Activated CD4-positive, alpha-beta T cell treated with anti-CD3 and anti-CD28 coated beads, Interleukin-2, amount 10 ng/mL, durations not matched to agents 24 days and 14 days (primary cell): ENCODE measurements at places on chromosomes 6 and 20. TPM values are rescaled to one million over a fixed set of nuclear protein-coding genes. Genes with fewer than 3 reads are reported as not detected.
A peak's percentile ranks its signal among the peaks of the same experiment; 100 is the strongest.

ADAM33 gene
- total RNA-seq: not detected in 2 replicates

VAPB gene
- total RNA-seq: 35.0 and 36.5 TPM in 2 replicates

PTGIS gene
- total RNA-seq: 51.7 and 57.6 TPM in 2 replicates

KCNB1 gene
- 0.07 TPM in 2 replicates for total RNA-seq

PHACTR3 gene
- total RNA-seq: not detected in 2 replicates

DNA sequence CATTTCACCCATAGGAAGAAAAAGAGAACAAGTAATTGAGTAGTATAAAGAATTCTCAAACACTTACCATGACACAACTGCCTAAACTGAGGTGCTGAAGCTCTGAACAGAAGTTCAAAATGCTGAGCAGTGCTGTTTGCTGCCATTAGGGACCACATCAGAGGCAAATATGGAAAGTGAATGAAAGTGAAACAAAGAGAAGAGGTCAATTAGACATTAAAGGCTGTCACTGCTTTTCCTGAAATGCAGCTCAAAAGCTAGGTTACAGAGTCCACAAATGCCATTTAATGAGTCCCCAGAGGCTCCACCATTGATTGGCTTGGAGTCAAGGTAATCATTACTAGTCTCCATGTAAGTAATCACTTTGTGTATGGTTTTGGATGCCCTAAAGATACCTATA is 46.1 kb downstream of the POU3F2 start:
- H3K36me3 ChIP-seq: peaks cover 7% of the 10 kb centered on the region
- DNase-seq: peak; percentile 64
- peaks cover 7% of the 10 kb centered on the region for H3K4me1 ChIP-seq
- no peaks in the 10 kb centered on the region for H3K27me3 ChIP-seq
- H3K4me3 ChIP-seq: no peak overlapping the region

- peaks cover 34% of the 10 kb centered on the region for H3K36me3 ChIP-seq
- H3K27ac ChIP-seq: peak overlapping the region; percentile 30
- H3K4me3 ChIP-seq: no peak overlapping the region
- no peak for DNase-seq
Measured at GRCh38 chr20:35839904-35840303, 68.1 kb downstream of the PHF20 start.

GRCh38 chr6:31662124-31662723 is 1.6 kb upstream of the C6orf47 start:
- peaks cover 65% of the 10 kb centered on the region for H3K36me3 ChIP-seq
- H3K27ac ChIP-seq: peak overlapping the region; percentile 76
- H3K4me1 ChIP-seq: peaks cover 65% of the 10 kb centered on the region
- no peaks in the 10 kb centered on the region for H3K27me3 ChIP-seq

GRCh38 chr6:3409699-3410384 is 47.0 kb downstream of the SLC22A23 start:
- H3K36me3 ChIP-seq: no peaks in the 10 kb centered on the region
- DNase-seq: no peak
- peaks cover 2% of the 10 kb centered on the region for H3K27me3 ChIP-seq

DNA sequence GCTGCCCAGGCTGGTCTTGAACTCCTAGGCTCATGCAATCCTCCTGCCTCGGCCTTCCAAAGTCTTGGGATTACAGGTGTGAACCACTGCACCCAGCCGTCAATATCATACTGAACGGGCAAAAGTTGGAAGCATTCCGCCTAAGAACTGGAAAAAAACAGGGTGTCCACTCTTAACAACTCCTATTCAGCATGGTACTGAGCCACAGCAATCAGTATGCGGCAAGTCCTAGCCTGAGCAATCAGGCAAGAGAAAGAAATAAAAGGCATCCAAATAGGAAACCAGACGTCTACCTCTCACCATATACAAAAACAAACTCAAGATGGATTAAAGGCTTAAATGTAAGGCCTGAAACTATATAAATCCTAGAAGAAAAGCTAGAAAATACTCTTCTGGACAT is 83.1 kb downstream of the FKBP5 start:
- peaks cover 44% of the 10 kb centered on the region for H3K4me1 ChIP-seq
- H3K36me3 ChIP-seq: peaks cover 37% of the 10 kb centered on the region
- no peak for DNase-seq
- H3K27me3 ChIP-seq: no peaks in the 10 kb centered on the region
- H3K4me3 ChIP-seq: no peak overlapping the region
- H3K27ac ChIP-seq: no peak overlapping the region

GRCh38 chr20:60812561-60812960 is 439.5 kb upstream of the CDH4 start:
- DNase-seq: no peak
- H3K4me3 ChIP-seq: no peak overlapping the region
- H3K27me3 ChIP-seq: no peaks in the 10 kb centered on the region
- H3K27ac ChIP-seq: no peak overlapping the region
- no peaks in the 10 kb centered on the region for H3K36me3 ChIP-seq
- no peaks in the 10 kb centered on the region for H3K4me1 ChIP-seq

DNA sequence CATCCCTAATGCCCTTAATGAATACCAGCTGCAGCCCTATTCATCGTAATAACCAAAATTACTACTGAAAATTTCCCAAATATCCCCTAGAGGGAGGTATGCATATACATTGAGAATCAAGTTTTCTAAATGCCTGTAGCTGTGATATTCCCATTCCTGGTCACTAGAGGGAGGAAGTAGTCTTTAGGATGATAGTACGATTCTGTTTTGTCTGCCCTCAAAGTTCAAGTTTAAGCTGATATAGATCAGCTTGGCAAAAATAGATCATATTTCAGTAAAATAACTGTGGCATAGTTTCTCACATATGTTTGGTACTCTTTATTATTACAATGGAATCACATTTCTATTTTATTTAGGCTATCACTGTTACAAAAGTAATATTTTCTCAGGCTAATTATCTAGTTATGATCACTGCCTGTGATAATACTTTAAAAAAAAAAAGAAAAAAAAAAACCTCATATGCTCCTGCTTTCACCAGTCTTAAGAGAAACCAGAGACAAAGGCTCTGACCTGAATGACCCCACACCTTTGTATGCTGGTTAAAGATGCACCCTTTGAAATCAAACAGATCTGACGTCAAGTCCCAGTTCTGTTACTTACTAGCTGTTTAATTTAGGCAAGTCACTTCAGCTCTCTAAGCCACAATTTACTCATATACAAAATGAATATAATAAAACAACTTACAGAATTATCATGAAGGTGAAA is 11.0 kb downstream of the TSPYL1 start:
- no peaks in the 10 kb centered on the region for H3K27me3 ChIP-seq
- H3K27ac ChIP-seq: no peak overlapping the region
- H3K36me3 ChIP-seq: peaks cover 12% of the 10 kb centered on the region
- peaks cover 8% of the 10 kb centered on the region for H3K4me1 ChIP-seq

DNA sequence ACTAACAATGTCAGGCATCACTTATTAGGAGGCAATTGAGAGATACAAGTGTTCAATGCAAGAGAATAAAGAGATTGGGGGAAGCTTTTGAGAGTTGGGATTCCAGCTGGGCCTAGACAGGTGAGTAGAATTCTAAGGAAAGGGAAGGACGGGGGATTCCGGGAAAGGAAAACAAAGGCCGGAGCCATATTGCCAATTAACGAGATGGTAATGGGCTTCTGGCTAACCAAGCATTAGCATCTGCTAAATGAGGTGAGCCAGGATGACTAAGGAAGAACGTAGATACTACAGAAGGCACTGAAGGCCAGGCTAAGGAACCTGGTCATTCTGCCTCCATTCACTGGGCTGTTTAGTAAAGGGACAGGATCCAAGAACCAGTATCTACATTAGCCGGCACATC is 10.5 kb downstream of the FYN start:
- no peak overlapping the region for H3K4me3 ChIP-seq
- H3K27me3 ChIP-seq: no peaks in the 10 kb centered on the region
- H3K36me3 ChIP-seq: peaks cover 71% of the 10 kb centered on the region
- H3K4me1 ChIP-seq: peaks cover 90% of the 10 kb centered on the region

- no peak overlapping the region for H3K27ac ChIP-seq
- H3K27me3 ChIP-seq: no peaks in the 10 kb centered on the region
- H3K4me3 ChIP-seq: no peak overlapping the region
- no peaks in the 10 kb centered on the region for H3K36me3 ChIP-seq
- DNase-seq: no peak
Measured at GRCh38 chr6:14366872-14367271, 249.3 kb downstream of the CD83 start.

DNA sequence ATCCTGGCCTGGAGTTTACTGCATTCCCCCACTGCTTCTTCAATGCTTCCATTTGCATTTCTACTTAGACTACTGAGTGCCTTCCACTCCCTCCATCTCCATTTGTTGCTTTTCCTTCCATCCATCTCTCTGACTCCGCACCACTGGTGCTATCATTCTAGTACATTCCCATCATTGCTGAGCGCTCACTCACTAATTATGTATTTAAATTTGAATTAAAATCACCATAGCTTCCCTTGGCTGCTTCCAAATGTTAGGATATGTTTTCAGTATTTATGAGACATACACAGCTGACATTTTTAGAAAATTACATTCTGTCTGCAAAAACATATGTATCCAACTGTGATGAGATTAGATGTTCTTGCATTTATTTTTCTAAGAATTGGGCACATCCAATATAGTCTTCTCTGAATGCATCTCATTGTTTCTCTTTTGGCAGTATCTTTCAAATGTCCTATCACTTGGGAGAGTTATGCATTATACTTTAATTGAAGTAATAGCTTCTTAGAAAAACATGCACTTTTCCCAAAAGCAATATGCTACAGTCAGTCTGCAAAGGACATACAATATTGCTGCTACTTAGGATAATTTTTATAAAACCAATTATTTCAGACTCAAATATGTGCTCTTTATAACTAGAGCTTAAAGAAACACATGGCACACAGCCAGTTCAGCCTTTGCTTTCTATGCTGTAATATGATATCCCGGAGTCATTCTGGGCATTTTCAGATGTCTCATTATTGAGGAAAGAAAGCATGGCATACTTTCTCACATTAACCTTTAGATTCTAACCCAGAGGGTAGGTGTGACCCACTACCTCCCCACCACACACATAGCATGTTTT is 12.1 kb upstream of the COL21A1 start:
- no peaks in the 10 kb centered on the region for H3K4me1 ChIP-seq
- no peak for DNase-seq
- H3K4me3 ChIP-seq: no peak overlapping the region
- no peaks in the 10 kb centered on the region for H3K36me3 ChIP-seq
- no peaks in the 10 kb centered on the region for H3K27me3 ChIP-seq

GRCh38 chr6:3742426-3743344 is 8.8 kb downstream of the PXDC1 start:
- H3K27me3 ChIP-seq: peaks cover 22% of the 10 kb centered on the region
- peaks cover 9% of the 10 kb centered on the region for H3K4me1 ChIP-seq
- DNase-seq: peak; percentile 96

DNA sequence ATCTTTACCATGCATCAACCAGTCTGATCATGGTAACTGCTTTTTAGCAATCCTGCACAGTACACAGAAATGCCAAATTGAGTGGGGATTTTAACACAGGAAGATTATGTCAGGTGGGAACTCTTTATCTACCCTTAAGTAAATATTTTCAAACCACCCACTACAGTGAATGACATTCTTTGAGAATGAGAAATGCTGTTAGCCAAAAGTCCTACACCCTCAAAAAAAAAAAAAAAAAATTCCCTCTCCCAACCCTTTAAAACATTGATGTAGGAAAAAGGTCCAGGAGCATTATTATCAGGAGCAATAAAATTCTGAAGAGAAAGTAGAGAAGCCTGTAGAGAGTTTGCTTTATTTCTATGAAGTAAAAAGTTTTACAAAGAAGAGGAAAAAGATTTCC is 307.2 kb upstream of the THEMIS start:
- H3K27me3 ChIP-seq: peaks cover 17% of the 10 kb centered on the region
- H3K4me1 ChIP-seq: no peaks in the 10 kb centered on the region
- H3K27ac ChIP-seq: no peak overlapping the region
- no peak overlapping the region for H3K4me3 ChIP-seq

GRCh38 chr6:54574671-54575070 is 266.4 kb downstream of the TINAG start:
- H3K27ac ChIP-seq: no peak overlapping the region
- no peaks in the 10 kb centered on the region for H3K27me3 ChIP-seq
- DNase-seq: no peak
- H3K4me1 ChIP-seq: no peaks in the 10 kb centered on the region

GRCh38 chr20:25085756-25086495 is 4.0 kb upstream of the VSX1 start:
- H3K27ac ChIP-seq: no peak overlapping the region
- H3K4me1 ChIP-seq: peaks cover 14% of the 10 kb centered on the region
- H3K36me3 ChIP-seq: no peaks in the 10 kb centered on the region
- H3K4me3 ChIP-seq: no peak overlapping the region
- H3K27me3 ChIP-seq: peaks cover 53% of the 10 kb centered on the region

- H3K4me1 ChIP-seq: peaks cover 27% of the 10 kb centered on the region
- peaks cover 67% of the 10 kb centered on the region for H3K36me3 ChIP-seq
- no peaks in the 10 kb centered on the region for H3K27me3 ChIP-seq
- H3K4me3 ChIP-seq: no peak overlapping the region
Measured at GRCh38 chr20:44618318-44618731, 33.2 kb downstream of the ADA start.

DNA sequence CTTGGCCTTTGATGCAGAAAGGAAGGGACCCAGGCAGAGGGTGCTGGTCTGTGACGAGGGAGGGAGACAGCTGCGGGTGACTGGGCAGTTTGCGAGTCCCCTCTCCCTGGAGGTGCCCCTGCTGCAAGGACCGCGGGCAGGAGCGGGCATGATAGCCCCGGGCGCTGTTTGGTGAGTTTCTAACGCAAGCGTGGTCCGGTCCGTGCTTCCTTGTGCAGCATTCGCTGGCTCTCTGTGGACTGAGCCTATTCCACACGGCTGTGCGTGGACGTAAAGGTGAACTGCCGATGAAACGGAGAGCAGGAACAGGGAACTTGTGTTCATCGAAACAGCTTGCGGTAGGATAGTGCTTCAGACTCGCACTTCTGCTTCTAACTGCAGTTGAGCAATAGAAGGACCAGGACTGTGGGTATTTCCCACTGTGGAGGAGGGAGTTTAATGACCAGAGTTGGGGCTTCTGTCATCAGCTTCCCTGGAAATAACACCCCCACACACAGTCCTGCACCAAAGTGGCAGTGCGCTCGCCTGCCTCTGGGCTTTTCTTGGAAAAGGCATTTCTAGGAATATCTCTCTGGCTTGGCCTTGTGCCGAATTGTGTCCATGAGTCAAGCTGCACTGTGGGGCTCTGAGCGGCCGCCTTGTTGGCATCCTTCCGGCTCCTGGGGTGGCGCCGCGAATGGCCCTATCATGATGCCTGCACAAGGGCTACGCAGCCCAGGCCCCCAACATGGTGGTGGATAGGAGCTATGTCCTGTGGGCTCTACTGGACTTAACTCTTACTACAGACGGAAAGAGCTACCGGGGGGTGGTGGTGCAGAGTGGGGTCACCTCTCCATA is 48.9 kb downstream of the DUSP22 start:
- DNase-seq: no peak
- H3K4me3 ChIP-seq: no peak overlapping the region
- H3K27ac ChIP-seq: no peak overlapping the region
- peaks cover 47% of the 10 kb centered on the region for H3K4me1 ChIP-seq
- no peaks in the 10 kb centered on the region for H3K36me3 ChIP-seq
